NCI-H1092 treated with DMSO at 0.1 percent for 48 hours (cell line): ENCODE measurements at places on chromosomes 2 and 18.

DNA sequence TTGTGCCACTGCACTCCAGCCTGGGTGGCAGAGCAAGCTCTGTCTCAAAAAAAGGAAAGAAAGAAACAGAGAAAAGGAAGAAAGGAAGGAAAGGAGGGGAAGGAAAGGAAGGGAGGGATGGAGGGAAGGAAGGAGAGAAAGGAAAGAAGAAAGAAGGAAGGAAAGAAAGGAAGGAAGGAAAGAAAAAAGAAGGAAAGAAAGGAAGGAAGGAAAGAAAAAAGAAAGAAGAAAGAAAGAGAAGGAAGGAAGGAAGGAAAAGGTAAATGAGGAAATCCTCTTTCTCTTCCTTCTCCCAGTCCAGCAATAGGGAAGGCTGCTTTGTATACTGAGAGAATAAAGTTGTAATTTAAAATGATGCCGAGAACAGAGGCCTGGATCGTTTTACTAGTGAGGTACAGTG, 22.8 kb upstream of the ZNF407 start:
- no peak for DNase-seq

DNA sequence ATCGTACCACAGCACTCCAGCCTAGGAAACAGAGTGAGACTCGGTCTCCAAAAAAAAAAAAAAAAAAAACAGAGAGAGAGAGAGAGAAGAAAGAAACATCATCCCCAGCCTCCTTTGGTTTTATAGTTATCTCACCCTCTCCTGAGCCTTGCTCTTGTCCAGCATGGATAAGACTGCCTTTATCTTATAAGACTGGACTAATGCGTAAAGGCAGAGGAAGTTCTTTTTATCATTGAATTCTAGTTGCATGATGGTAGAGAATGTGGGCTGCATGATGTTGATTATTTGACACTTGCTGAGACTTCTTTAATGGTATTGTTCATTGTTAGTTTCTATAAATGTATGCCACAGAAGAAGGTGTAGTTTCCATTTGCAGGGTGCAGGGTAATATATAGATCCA, 124.4 kb downstream of the ZBTB7C start:
- DNase-seq = no peak

DNA sequence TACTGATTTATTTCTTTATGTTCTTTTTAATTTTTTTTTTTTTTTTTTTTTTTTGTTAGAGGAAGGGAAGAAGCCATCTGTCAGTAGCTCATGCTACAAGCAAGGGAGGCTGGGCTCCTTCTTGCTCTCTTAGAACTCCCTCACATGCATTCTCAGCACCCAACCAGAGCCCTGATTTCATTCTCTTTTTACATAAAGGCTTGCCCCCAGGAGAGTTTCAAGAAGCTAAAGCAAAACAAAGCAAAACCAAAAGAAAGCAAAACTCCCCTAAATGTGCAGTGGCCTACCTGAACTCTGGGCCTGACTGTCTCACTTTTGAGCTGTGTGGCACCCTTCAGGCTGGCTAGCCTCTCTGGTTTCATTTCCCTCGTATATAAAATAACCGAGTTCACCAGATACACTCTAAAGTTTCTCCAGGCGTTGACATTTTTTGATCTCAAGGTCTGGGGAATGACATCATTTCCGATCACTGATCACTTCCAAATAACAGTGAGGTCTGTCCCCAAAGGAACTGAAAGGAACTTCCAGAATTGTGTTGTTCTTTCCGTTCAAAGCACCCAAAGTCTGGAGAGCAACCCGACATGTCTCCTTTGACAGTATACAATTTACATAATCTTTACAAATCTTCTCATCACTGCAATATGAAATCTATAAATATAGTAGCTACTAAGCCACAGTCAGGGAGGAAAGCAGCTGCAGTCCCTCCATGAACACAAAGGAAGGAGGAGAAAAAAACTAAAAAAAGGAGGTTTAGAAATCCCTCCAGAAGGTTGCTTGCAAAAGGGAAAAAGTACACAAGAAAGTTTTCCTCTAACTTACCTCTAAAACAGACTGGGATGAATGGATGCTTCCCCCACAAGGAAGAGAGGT, 145.6 kb upstream of the NCK2 start:
- DNase-seq = no peak

DNA sequence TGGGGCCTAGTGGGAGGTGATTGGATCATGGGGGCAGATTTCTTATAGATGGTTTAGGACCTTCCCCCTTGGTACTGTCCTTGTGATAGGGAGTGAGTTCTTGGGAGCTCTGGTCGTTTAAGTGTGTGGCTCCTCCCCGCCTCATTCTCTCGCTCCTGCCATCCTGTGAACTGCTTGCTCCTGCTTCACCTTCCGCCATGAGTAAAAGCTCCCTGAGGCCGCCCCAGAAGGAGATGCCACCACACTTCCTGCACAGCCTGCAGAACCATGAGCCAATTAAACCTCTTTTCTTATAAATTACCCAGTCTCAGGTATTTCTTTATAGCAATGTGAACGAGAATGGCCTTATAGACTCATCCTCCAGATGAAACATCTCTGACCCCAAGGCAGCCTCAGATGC, 101.5 kb downstream of the KCNF1 start:
- DNase-seq = no peak

- peak; percentile 42 for DNase-seq
Observed at GRCh38 chr2:56475191-56475590, 291.4 kb downstream of the CCDC85A start.

DNA sequence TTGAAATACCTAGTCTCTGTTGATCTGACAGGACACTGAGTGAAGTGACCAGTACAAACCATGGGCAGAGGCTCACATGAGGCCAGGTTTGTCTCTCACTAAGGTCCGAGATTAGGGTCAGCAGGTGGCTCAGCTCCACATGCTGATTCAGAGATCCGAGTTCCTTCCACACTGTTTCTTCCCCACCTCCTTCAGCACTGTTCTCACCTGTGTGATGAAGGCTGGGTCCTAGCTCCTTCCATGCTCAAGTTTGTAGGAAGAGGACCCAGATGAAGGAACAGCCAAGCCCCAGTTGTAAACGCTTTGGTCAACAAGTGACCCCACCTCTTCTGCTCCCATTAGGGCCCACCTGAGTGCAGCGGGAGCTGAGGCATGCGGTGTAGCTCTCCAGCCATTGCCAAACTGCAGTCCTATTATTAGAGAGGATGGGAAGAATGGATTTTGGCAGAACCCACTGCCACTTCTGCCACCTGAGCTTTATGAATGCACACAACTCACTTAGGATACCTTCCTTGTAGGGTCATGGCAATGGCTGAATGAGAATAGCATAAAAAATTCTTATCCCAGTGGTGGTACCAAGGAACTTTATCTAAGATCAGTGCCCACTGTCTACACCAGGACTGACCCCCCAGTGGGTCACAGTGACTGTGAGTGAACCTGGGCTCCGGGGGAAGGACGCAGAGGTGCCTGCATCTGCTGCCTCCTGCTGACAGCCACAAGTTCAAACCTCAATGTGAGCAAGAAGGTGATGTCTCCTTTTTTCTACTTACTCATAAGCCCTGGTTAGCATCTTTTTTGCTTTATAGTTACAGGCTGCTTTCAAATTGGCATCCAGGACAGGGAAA, 324.8 kb upstream of the HS6ST1 start:
- no peak for DNase-seq

- no peak for DNase-seq
Observed at GRCh38 chr2:54636415-54637139, 86.9 kb upstream of the EML6 start.

DNA sequence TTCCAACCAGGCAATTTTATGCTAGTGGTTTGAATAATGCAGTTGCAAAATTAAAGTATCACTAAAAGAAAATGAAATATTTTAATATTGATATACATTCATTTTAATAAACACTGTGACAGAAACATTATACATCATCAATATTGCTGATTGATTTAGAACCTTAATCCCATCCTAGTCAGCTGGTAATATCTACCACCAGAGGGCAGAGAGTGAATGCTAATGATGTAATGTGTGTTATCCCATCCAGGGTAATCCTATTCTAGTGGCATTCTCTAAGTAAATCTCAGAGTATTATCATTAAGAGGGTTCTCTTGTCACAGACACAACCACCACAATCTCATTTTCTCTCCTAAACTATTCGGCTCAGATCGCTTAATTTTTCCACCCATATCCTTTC, 477.4 kb downstream of the CPS1 start:
- DNase-seq = no peak

- DNase-seq = no peak
Observed at GRCh38 chr2:233063269-233063975, 3.3 kb downstream of the INPP5D start.

DNA sequence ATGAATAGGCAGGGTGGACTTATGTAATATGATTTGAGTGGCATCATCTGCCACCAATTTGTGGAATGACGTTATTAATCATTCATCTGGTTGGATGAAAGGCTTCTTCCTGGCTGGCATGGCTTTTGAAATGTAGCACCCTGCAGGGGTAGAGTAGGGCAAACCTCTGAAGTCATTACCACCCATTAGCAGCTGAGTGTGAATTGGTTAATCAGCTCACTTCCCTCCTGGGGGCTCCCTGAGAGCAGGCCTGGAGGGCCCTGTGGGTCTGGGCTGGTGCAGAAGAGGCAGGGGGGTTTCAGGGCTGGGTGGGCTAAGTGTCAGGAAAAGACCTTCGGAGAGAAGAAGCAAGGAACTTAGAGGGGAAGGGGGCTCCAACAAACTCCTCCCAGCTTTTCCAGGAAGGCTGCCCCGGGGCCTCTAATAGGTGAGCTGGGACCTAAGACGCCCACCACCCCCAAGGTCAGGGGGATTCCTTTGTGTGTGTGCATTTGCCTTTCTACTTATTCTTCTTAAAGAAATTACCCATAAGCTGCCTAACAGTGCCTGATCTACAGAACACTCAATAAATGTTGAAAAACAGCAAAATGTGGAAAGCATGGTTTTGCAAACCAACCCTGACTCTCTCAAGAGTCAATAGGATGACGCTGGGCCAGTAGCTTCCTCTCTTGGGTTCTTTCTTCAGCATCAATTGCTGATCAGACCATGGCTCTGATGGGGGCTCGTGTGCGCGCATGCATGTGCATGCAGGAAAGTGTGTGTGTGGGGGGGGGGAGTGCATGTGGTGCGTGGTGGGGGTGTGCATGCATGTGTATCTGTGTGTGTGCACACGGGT, 49.7 kb upstream of the ZNF516 start:
- DNase-seq = no peak

GRCh38 chr2:91477731-91478672, 2786.5 kb downstream of the RPIA start:
- no peak for DNase-seq

DNA sequence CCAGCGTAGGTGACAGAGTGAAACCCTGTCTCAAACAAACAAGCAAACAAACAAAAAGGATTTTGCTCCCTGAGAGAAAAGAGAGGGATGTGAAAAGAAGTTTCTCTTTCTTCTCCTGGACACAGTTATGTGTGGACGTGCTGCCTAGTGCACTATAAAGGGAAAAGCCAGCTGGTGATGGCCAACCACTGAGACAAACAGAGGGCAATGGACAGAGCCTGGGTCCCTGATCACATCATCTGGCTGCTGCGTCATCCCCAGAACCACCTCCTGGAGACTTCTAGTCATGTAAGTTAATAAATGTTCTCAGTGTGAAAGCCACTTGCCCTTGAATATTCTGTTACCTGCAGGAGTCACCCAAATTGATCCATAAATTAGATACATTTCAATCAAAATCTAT, 184.9 kb downstream of the PDE11A start:
- no peak for DNase-seq

- DNase-seq = no peak
Observed at GRCh38 chr2:74174909-74175308, 3.8 kb downstream of the MOB1A start.

DNA sequence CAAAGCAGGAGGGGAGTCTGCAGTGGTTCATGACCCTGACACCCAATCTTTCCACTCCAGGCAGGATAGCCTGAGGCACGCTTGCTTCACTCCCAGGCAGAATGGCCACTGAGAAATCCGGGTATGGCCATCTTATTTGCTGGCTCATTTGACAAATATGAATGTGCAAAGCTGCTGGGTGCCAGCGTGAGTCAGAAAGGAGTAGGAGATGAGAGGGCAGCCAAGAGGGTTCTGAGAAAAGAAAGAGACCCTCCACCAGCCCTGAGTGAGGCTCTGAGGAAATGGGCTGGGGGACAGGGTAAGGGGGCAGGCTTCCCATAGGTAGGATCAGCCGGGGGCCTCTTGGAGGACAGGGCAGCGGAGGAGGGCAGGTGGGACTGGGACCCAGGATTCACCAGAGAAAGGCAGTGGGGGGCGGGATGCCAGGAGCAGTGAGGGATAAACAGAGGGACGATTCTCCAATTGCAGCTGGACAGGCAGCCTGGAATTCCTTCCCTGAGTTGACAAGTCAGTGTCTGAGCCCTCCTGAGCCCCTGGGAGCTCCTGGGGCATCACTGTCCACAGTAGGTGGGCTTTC, 15.2 kb downstream of the RAMP1 start:
- DNase-seq = no peak

GRCh38 chr2:131572175-131572574, 44.5 kb downstream of the CCDC74A start:
- DNase-seq = no peak

GRCh38 chr18:28065031-28065792, 111.7 kb downstream of the CDH2 start:
- DNase-seq = no peak

- no peak for DNase-seq
Observed at GRCh38 chr18:77178559-77178958, 46.0 kb upstream of the MBP start.

DNA sequence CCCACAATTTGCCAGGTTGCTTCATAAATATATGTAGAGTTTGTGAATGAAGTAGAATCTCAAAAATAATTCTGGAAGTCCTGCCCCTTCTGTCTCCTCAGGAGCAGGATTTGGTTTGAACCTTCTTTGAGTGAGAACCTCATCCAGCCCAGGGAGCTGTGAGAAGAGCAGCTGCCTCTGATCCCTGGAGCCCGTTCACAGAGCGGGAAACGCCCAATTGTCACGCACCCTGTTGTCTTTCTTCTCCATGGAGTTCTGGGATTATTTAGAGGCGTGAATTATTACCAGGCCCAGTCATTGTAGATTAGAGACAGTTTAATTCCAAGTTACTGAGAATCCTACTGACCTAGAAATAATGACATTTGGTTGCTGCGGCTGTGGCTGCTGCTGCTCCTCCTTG, 66.1 kb downstream of the TPO start:
- DNase-seq = no peak

- DNase-seq = no peak
Observed at GRCh38 chr2:73703675-73704074, 33.5 kb downstream of the TPRKB start.

DNA sequence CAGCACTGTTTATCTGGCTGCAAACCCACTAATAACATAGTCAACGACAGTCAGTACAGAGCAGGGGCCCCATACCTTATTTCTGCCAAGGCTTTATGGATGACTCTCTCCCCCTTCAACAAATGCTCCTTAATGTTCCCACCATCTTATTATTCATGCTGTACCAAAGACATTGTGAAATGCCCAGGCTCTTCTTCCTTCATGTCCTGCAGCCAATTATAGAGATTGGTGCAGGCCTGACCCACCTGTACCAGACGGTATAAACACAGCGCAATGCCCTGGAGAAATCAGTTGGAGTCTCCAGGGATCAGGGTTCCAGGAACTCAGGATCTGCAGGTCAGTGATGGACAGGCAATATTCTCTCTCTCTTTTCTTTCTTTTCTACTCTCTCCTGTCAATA, at the start of gene IL1F10:
TSS of gene IL1F10 (plus strand) at position 290 of the 400 bp plus-strand sequence. CDS start 4,769 bp downstream, outside the sequence.
- DNase-seq = no peak
